ENCODE measurements at places on chromosomes 5 and 9. TPM values are rescaled to one million over a fixed set of nuclear protein-coding genes. Genes with fewer than 3 reads are reported as not detected.

GRCh38 chr5:6576861-6577501 lies 55.9 kb downstream of the NSUN2 start:
- DNase-seq, result no peak

DNA sequence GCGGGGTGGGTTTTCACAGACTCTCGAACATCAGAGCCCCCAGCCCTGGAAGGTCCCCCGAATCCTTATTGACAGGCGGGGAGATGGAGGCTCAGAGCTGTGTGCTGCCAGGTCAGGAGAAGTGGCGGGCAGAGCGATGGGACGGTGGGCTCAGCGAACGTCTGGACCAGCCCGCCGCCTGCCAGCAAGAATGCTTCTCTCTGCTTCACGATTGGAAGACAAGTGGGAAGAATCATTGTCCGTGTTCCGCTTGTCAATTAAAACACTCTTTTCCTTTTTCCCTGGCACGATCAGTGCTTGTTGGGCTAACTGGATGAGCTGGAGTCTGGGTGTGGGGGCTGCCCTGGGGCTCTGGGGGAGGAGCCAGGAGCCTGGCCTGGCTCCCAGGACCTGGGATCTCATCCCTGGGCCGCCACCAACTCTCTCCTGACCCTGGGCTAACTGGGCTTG lies 1.6 kb downstream of the COL5A1 start:
- no peak for DNase-seq

DNA sequence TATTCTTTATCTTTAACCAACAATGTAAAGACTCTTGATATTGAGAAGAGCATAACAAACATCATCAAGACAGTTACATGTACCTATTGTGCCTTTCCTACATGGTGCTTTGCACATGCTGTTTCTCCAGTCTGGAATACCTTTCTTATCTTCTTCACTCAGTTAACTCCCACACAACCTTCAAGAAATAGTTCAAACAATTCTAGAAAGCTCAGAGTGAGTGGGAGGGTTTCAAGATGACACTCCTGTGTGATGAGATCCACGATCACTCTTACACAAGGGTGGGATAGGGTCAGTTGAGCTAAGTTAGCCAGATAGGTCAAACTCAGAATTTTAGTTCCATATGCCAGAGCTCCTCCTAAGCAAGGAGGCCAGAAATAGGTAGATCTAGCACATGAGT lies 915.5 kb downstream of the NR2F1-AS1 start:
- no peak for DNase-seq

GRCh38 chr9:74783408-74783807 lies 104.3 kb downstream of the TRPM6 start:
- DNase-seq, result no peak

GRCh38 chr5:6736524-6737042 lies 23.4 kb downstream of the TENT4A start:
- no peak for DNase-seq

GRCh38 chr5:174166231-174167079 lies 120.9 kb downstream of the NSG2 start:
- no peak for DNase-seq

DNA sequence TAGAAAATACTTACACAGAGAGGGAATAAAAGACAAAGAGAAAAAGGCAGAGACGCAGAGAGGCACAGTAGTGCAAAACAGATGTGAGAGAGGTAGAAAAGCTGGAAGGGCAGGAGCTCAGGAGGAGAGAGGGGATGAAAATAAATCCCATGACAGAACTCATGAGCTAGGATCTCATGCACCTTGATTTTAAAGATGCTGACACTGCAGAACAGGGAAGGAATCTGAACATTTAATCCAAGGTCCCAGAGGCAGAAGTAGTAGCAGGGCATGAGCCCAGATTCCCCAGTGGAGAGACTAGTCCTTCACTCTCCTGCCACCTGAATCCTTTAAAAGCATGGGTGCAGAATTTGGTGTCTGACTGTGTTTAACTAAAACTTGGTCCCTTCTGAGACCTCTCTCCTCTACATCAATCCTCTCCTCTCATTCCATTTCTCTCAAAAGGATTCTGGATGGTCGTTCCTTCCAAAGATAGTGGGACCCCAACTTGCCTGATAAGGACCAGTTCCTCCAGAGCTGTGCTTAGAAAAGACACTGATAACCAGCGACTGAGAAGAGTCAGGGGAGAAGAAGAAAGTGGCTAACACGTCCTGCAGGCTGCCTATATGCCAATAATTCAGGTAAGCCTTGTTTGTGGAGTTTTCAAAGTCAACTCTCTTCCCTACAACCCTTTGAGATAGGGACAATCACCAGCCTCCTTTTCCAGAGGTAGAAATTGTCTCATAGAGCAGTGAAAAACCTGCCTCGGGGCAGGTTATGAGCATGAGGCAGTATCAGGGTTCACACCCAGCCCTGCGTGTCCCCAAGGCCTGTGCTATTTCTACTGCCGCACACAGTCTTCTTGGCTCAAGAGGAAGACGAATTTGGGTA lies 203.2 kb upstream of the TRIM32 start:
- DNase-seq, result no peak

GRCh38 chr5:93594591-93595419 lies 11.8 kb downstream of the NR2F1 start:
- no peak for DNase-seq

GRCh38 chr9:16414451-16414850 lies 456.0 kb downstream of the BNC2 start:
- DNase-seq, result no peak

Gene SLCO6A1
- 2.0 TPM for total RNA-seq

Gene RALGDS
- 82.3 TPM for total RNA-seq

Gene PCDHB5
- total RNA-seq, result 29.4 TPM

Gene IFNA5
- not detected for total RNA-seq

Gene FBP2
- not detected for total RNA-seq

Gene DOCK2
- not detected for total RNA-seq

Data from progenitor cell of endocrine pancreas (in vitro differentiated cells).